ENCODE measurements at places on chromosomes 6 and 20. TPM values are rescaled to one million over a fixed set of nuclear protein-coding genes. Genes with fewer than 3 reads are reported as not detected.

BTN1A1 gene
- total RNA-seq = not detected

C6orf132 gene
- total RNA-seq = 2.1 TPM

DNMT3B gene
- total RNA-seq = 5.8 TPM

- DNase-seq = no peak
Measured at GRCh38 chr6:154478021-154478700, 32.3 kb downstream of the CNKSR3 start.

GRCh38 chr6:25233226-25233625 lies 45.9 kb upstream of the CARMIL1 start:
- DNase-seq = no peak

- no peak for DNase-seq
Measured at GRCh38 chr6:11632231-11632630, 94.7 kb downstream of the TMEM170B start.

DNA sequence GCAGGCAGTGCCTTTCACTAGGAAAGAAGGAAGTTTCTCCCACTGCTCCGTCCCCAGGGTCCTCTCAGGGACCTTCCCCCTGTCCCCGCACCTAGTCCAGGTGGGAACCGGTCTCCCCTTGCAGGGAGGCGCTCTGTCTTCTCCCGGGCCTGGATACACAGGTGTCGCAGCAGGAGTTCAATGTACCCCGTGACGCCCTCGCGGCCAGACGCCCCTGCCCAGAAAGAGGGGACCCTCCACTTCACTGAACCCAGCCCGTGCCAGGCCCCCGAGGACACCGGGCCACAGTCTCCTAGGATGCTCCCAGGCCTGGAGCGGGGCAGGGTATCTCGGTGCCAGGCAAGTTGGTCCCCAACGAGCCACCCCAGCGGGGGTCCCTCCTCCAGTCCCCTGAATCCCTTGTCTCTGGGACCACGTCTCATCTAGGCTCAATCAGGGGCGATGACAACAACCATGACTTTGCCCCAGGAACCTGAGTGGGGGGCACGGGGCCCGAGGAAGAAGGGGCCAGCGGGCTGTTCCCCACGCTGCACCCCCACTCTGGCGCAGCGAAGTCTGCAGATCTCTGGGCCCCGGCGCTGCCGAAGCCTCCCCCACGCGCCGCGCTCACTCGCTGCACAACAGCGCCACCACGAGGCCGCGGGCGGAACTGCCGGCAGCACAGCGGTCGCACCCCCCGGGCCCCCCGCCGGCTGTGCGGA lies 103.0 kb downstream of the EDN3 start:
- no peak for DNase-seq

DNA sequence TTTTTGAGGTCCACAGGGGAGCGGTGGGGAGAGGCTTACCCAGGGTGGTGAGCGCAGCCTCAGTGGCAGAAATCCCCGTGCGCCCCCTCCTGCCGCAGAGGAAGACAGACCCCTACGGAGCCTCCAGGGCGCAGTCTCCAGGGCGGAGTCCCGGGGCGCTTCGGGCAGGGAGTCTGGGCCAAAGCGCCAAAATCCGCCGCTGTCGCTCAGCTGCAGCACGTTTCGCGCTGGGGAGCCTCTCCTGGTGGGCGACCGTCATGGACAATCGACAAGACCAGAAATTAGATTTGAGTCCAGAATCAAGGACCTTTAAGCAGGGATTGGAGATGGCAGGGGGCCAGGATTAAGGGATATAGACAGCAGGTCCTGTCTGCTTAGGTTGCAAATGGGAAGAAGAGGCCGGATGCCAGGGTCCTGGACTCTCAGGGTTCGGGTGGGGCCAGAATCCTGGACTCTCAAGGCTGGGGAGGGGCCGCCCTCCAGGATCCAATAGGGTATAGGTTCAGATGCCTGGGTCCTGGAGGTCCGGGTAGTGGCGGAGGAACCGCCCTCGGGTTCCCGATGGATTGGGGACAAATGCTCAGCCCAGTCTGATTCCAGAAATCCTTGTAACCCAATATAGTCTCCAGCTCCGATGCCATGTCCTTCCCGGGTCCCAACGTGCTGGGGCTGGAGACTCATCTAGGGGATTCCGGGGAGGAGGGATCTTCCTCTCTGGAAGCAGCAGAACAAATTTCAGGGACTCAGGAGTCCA lies 7.9 kb upstream of the HLA-E start:
- DNase-seq = no peak

- DNase-seq = no peak
Measured at GRCh38 chr20:57034001-57034400, 232.4 kb downstream of the BMP7 start.

DNA sequence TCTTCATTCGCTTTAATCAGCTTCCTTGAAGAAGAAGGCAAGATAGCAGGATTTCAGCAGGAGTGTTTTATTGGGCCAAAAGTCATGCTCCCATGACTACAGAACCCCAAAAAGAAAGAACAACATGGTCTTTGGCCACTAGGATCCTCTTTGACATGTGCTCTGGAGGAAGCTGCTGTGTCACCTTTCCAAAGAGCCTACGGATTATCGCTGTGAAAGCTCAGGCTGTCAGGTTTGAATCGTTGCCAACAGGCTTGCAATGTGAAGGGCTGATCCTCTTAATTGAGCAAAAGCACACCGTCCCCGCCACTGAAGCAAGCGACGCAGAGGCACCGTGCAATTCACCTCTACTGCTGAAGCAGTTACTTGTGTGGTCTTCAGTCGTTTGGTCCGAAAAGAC lies 29.0 kb downstream of the MYLIP start:
- no peak for DNase-seq

DNA sequence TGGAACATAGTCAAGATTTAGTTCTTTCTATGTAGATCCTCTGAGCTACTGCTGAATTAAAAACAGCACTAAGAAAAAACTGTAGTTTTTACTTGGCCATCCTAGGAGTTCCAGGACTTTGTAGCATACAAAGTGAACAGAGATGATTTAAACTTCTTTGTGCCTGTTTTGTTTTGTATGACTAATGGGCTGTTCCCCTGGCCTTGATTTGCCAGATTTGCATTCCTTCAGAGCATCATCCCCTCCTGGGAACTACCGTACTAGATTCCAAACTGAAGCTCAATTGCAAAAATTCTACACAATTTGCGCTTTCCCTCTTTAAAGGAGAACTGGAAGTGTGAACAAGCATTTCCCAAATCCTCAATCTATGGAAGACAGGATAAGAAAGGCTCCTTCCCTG lies 23.1 kb downstream of the ACOT13 start:
- DNase-seq = no peak

DNA sequence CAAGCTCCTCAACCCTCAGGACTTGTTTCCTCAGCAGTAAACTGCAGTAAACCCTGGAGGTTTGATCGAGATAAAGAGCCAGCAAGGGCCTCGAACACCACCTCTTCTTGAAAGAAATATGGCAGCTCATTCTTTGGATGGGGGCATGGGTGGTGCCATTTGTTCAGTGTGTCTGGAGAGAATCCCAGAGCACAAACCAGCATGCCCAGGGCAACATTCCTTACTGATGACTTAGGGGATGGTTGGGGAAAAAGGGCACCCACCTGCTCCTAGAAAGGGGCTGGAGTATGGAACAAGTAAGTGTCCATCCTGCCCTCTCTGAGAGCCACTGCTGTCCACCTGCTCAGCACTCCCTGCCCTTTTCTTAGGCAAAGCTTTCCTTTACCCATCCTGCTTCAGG lies 31.3 kb upstream of the ZFAND3 start:
- no peak for DNase-seq

DNA sequence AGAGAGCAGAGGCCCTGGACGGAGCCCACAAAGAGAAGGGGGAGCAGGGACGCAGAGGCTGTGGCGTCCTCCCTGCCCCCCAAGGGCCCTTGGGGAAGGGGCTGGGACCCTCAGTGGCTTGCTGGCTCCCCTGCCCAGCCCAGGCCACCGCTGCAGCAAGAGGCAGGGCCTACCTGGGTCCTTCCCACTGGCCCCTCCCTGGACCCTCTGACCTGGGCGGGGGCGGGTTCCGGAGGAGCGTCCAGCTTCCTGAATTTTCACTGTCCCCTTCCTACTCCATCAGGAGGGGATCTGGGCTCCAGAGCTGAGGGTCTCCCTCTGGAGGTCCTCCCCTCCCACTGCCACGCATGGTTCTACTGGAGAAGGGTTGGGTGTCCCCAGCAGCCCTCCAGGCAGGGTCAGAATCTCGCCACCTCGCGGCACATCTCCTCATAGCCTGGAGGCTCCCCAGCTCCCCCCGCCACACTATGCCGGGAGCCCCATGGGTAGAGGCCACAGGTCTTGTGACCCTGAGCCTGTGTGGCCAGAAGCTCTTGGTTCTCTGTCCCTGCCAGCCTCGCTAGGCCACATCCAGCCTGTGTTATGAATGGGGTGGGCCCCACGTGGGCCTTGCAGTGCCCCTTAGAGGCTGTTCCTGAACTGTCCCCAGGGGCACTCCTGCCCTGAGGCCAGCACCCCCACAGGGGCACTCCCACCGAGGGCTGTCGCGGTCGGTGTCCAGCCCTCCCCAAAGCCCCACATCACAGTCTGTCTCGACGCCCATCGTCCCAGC lies 1.0 kb upstream of the SOX18 start:
- no peak for DNase-seq

DNA sequence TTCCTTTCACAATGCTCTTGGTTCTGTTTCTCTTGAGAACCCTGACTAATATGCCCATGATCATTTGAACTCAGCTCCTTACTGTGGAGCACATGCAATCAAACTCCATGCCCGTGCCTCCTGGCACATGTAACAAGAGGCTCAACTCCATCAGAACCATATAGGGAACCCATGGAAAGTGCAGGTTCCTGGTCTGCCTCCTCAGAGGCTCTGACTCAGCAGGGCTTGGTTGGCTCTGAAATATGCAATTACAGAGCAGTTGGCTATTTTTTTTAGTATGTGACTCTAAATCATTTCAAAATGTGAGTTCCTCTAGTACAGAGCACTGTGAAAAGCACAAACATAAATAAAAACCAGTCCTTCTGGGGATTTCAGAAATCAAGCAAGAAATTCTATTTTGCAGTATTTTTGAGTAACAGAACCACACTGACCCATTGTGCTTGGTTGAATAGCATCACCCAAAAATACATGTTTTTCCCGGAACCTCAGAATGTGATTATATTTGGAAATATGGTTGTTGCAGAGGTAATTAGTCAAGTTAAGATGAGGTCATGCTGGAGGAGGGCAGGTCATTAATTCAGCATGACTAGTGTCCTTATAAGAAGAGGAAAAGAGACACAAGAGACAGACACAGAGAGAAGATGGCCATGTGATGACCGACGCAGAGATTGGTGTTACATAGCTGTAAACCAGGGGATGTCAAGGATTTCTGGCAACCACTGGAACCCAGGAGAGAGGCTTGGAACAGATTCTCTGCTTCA lies 13.2 kb upstream of the MAP3K4 start:
- DNase-seq = no peak

DNA sequence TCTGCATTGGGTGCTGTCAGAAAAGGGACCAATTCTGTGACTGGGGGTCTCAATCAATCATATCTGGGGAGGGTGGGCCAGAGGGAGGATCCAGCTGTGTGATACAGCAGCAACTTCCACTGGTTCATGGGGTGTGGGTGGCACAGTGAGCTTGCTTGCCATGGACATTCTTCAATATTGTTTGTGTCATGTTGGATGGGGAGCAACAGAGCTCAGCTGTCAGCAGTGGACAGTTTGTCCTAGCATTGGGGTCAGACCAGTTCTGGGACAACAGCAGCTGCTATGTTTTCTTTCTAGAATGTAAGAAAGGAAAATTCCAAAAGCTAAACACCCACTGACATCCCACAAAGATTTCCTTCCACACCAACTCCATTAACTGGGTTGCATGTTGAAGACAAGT lies 221.9 kb upstream of the CDH4 start:
- DNase-seq = no peak

DNA sequence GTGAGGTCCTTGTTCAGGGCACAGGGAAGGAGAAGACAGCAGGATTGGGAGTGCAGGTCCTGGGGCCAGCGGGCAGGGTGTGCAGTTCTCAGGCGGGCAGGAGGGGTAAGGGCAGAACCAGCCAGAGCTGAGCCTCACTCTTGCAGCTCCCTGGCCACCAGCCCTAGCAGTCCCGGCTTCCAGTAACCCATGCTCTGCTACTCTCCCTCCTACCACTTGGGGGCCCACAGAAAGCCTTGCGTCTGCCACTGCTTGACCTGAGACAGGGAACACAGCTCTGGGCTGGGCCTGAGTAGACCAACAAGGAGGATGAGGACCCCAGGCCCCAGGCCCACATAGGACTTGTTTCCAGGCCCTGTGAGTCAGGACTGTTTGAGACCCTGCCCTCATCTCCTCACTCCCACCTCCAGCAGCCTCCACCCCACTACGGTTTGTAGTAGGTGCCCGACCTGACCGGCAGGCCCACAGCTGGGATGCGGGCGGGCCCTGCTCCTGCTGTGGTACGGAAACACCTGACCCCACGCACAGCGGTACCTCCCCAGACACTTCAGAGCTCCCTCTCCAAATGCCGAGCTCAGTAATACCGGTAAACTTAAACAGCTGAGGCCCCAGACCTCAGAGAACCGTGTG lies 39.2 kb downstream of the KCNK5 start:
- no peak for DNase-seq
